IPS DF 6.9 (cell line): ENCODE measurements at places on chromosomes 2 and 18.

GRCh38 chr2:186894478-186894877 lies 45.5 kb upstream of the ZSWIM2 start:
- no peak for DNase-seq

GRCh38 chr2:170147576-170147975 lies 30.4 kb upstream of the MYO3B start:
- no peak for DNase-seq

- DNase-seq = peak; percentile 83
Observed at GRCh38 chr2:85430752-85431569, 12.4 kb downstream of the SH2D6 start.

DNA sequence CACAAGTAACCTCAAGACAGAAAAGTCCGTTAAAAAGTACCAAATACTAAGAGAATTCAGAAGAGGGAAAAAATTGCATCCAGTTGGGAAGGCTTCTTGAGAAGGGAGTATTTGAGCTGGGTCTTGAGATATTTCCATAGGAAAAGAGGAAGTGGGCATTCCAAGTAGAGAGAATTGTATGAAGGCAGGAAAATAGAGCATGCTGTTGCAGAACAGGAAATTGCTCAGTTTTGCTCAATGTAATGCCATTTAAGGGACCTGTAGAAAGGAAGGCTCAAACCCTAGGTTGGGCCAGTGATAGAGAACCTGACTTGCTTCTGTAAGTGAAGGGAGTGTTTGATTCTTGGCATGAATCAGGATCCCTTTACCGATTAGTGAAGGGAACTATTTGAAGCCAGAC lies 1.0 kb upstream of the ZC3H8 start:
- DNase-seq = no peak

DNA sequence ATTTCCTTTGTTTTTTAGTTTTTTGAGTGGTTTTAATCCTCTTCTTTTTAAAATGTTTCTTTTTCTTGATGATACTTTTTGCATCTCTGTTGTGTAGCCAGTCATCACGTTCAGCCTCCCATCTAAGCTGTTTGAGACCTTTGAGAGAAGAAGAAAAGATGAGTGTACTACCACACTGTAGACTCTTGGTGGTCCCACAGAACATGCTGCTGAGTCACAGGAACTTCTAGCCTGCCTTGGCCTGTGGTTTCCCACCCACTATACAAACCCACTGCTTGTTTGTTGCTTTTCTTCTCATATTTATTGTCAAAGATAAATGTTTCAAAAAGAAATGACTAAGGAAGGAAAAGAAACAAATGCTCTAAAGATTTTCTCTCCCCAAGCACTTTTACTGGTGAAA lies 5.5 kb downstream of the CEBPZOS start:
- DNase-seq = no peak

GRCh38 chr2:62964050-62964449 lies 86.6 kb upstream of the OTX1 start:
- DNase-seq = no peak

DNA sequence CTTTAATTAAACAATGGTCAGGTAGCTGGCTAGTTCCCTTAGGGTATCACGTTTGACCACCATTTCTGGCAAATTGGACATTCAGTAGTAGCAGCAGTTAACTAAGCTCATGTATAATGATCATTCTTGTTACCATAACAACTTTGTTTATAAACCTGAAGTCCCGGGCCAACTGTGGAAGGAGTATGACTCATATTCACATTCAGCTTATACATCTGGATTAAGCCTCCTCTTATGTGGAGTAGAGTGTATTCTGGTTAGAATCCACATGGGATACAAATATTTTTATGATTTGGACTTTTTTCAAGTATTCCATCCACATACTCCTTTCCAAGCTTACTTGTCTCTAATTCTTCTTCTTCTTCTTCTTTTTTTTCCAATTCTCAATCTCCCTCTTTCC lies 70.3 kb upstream of the ZSWIM2 start:
- DNase-seq = no peak

GRCh38 chr2:9548506-9548905 lies 7.1 kb downstream of the ADAM17 start:
- DNase-seq = no peak

DNA sequence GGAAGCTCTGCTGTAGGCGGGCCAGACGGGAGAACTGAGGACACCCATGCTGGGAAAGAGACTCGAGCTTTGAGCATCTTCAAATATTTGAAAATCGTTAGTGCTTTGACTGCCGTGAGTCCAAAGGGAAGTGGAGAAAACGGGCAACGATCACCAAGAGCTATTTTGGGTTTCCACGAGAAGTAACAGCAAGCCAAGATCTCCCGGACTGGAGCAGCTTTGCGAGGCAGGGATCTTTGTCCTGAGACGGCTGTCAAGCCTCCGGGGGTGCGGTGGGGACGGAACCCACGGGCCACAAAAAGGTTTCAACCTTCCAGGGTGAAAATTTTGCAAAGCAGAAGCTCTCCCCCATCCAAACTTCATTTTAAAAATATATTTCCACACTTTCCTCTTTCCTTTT lies 195.8 kb downstream of the NDUFA10 start:
- no peak for DNase-seq

- DNase-seq = no peak
Observed at GRCh38 chr2:51297488-51297887, 265.6 kb upstream of the NRXN1 start.

DNA sequence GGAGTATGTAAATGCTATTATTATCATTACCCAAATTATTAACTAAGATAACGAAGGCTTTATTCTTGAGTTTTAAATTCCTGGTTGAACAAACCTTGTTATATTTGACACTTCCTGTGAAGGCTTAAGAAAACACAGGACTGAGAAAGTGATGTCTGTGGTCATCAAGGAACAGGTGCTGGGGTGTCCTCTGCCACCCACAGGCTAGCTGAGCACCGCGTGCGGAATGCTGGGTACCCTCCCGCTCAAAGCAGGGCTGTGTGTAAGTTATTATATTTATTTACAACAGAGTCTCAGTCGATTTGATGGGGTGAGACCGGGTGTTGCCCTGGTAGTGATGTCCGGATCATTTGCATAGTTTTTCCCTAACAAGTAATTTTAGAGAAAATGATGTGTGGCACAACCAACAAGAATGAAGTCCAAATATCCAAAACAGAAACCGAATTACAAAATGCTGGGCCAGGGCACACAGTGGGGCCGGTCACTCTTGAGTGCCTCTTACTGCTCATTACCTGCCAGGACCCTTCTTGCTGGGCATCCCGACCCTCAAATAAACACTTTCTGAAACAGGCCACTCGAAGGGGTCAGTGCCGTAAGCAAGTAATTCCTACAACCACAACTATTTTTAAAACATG lies 49.2 kb downstream of the TMEM18 start:
- DNase-seq = no peak

- DNase-seq = no peak
Observed at GRCh38 chr18:67301592-67301991, 214.9 kb downstream of the DSEL start.

DNA sequence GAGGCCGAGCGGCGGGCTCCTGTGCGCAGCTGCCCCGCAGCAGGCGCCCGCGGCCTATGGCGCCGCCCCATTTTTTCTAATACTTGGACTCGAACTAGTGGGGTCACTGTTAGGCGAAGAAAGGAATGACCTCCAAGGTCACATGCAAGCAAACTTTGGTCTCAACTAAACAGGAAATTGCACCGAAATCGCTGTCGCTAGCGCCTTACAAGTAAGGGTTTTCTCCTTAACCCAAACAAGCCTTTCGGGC lies 339 bp downstream of the ACAA2 start:
- no peak for DNase-seq

- no peak for DNase-seq
Observed at GRCh38 chr18:28823506-28824182, 646.7 kb upstream of the CDH2 start.

DNA sequence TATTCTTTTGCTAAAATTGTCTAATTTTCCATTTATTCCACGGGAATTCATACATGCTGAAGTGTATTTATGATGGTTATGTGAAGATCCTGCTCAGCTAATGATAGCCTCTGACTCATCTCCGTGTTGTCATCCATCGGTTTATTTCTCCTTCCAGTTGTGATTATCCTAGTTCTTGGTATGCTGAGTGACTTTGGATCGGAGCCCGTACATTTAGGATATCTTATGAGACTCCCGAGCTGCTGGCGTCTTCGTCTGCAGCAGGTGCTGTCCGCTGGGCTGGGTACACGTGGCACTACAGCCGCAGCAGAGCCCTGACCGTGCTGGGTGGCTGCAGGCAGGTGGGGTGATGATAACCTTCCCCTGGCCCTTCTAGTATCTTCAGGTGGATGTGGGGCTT lies 40.1 kb upstream of the GALR1 start:
- no peak for DNase-seq

- DNase-seq = no peak
Observed at GRCh38 chr2:233455491-233455890, 101.2 kb downstream of the DGKD start.

GRCh38 chr18:8747440-8747937 lies 42.1 kb downstream of the MTCL1 start:
- no peak for DNase-seq

DNA sequence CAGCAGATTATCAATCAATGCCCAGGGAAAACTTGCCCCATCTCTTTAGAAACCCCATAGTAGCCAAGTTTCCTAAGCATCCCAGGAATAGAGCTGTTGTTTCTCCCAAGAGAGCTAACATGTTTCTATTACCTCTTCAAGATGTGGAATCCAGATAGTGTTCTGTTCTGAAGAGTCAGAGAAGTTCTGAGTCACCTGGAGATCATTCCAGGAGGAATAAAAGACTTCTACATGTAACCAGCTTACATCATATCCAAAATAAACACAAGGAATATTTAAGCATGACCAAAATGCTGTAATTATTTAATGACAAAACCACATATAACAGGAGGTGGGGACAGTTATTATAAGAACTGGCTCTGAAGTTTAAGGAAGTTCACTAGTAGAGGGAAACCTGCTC lies 51.0 kb upstream of the GORASP2 start:
- DNase-seq = no peak

DNA sequence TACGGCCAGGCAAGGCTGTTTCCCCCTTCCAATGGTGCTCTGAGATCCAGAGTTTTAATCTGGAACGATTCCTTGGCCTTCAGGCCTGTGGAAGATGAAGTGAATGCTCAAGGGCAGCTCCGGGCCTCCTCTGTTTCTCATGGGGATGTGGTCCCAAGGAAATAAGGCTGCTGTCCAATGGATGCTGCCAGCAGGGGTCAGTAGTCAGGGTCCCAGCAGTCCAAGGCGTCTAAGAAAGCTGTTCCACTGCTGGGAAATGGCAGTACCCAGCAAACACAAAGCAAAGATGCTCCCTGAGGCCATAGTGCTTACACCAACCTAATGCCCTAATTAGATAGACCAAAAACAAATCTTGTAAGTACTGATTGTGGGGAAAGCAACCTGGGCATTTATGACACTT lies 12.5 kb downstream of the NMS start:
- DNase-seq = no peak

GRCh38 chr2:72130659-72131360 lies 16.9 kb downstream of the CYP26B1 start:
- DNase-seq = no peak

DNA sequence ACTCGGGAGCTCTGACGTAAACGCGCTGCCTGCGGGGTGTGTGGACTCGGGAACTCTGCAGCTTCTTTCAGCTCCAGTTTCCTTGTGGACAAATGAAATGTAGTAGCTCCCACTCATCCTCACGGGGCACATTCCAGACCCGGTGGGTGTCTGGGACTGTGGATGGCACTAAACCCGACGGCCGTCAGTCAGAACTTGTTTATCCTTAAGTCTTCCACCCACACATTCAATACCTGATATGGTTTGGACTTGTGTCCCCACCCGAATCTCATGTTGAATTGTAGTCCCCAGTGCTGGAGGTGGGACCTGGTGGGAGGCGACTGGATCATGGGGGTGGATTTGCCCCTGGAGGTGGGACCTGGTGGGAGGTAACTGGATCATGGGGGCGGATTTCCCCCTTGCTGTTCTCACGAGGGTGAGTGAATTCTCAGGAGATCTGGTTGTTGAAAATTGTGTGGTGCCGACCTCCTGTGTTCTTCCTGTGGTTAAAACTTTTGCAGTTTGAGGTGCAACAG lies 81.2 kb upstream of the SNTG2 start:
- DNase-seq = no peak
